Activated T-cell treated with anti-CD3 and anti-CD28 coated beads, Interleukin-2, amount 50 U/mL, for 48 hours (primary cell): ENCODE measurements at places on chromosomes 6 and 20.

GRCh38 chr6:49027644-49028043 is 435.4 kb downstream of the MMUT start:
- DNase-seq, result no peak

DNA sequence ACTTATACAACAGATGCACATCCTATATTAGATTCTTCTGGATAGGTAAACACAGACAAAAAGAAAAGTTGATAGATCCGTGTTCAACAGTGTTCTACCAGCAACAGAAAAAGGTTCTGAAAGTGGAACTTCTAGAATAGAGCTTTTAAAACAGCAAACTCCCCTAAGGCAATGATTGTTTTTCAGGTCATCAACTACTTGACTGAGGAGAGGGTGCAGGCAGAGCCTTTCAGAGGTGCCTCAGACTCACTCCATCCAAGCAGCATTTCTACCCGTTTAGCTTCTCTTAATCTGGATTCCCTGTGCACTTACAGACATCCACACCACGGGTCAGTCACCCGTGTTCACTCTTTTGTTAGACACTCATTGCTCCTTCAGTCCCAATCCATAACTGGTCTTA is 28.9 kb downstream of the FYN start:
- no peak for DNase-seq

DNA sequence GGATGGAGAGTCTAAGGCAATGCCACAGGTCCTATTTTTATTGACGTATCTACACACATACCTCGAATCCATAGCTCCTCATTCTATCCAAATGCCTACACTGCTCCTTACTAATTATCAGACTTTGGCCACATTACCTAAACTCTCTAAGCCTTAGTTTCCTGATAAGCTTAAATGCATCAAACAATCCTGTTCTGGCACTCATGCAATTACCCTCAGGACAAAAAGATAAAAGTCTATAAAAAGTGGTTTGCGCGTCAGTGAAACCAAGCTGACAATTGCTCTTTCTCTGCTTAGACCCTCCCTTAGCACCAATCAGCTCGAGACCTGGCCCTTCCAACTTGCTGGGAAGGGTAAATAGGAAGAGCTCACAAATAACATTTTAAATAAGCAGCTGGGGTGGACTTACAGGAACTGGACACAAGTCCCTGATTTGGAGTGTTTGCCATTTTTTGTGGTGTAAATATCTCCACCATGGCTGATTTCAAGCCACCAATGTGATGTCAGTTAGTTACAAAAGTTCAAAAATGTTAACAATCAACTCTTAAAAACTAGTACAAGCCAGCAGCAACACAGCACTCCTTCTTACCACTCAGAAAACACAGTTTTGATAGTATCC is 7.2 kb upstream of the PLEKHG1 start:
- no peak for DNase-seq

- peak; percentile 38 for DNase-seq
Measured at GRCh38 chr6:35973670-35974222, 50.7 kb downstream of the SLC26A8 start.

DNA sequence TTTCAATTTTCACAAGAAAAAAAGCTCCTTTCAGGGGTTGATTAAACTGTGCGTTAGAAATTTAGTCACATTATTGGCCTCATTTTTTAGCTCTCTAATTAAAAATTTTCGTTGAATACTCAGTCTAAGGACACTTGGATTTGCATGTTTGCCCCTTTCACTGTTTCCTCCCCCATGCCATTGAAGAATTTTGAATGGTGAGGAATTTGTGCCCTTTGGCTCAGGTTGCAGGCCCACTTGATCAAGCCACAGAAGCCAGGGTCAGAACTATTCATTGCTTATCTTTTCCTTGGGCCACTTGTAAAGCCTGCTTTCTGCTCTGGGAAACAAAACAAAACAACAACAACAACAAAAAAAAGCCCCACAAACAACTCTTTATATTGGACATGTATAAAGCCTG is 12.2 kb downstream of the LIN28B start:
- no peak for DNase-seq

DNA sequence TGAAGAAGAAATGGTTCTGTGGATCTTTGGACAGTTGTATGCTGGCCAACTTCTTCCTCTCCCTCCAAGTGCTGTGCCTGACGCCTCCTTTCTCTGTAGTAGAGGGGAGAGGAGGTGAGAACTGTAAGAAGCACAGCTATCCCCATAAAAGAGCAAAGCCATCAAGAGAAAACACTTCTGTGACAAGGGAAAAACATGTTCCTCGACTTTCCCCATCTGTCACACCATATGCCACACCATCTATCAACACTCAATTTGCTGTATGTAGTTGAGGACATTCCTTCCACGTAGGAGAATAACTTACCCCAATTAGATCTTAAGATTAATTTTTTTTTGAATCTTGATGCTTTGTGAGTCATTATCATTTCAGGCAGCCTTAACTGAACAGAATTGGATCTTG is 156.2 kb upstream of the PLCB4 start:
- DNase-seq, result no peak
